ENCODE measurements at places on chromosomes 12 and 14.
A peak's percentile ranks its signal among the peaks of the same experiment; 100 is the strongest.

DNA sequence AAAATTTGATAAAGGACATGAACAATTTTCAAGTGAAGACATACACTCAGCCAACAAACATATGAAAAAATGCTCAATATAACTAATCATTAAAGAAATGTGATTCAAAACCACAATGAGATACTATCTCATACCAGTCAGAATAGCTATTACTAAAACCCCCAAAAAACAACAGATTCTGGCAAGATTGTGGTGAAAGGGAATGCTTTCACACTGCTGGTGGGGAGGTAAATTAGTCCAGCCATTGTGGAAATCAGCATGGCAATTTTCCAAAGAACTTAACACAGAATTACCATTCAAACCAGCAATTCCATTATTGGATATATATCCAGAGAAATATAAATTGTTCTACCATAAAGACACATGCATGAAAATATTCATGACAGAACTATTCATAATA is 18.7 kb upstream of the TAS2R14 start:
- DNase-seq = no peak

DNA sequence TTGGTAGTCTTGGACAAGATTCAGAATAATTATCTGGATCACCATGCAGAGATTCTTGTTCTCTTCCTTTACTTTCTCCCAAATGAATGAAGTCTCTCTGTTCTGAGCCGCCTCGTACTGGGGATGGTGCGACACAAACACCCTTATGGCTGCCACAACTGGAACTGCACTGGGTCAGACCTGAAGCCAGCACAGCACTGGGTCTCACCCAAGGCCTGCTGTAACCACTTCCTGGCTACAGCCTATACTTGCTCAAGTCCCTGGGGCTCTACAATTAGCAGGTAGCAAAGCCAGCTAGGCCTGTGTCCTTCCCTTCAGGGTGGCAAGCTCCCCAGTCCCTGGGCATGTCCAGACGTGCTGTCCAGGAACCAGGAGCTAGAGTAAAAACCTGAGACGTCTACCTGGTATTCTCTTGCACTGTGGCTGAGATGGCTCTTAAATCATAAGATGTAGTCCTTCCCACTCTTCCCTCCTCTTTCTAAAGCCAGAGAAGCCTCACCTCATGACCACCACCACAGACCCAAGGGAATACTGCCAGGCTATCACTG is 27.6 kb downstream of the IFNG start:
- no peak for DNase-seq

GRCh38 chr12:124401704-124402221 is 106.9 kb downstream of the RFLNA start:
- DNase-seq = no peak

DNA sequence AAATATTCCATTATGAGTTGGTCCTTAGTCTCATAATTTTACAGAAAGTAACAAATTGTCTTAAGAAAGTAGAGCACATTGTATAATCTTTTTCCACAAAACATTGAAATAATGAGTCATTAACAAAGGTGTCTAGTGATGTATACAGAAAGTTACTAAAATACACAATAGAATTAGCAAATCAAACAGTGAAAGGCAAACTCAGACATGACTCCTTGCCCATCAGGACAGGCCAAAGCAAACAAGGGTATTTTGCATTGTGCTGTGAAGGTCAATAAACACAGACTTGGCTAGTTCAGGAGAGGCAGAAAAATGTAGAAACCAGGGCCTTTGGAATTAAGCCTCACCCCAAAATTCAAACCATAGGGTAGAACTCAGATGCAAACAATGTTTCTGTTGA is 37.3 kb downstream of the SIX4 start:
- no peak for DNase-seq

- DNase-seq = no peak
Measured at GRCh38 chr14:88935083-88935482, 110.6 kb downstream of the TTC8 start.

DNA sequence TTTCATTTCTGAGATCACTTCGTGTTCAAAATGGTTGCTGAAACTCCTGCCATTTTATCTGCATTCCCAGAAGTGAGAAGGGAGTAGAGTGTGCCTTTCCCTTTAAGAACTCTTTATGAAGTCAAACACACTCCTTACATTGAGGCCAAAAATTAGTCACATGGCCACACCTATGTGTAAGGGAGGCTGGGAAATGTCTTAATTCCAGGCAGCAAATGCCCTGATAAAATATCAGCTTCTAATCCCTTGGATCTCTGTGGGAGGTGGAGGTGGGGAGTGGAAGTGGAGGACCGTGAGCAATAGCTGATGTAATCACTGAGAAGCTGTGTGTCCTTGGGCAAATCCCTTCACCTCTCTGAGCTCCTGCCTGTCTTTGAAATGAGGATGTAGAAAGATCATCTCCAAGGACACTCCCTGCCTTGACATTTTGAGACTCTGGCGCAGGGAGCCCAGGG is 22.7 kb upstream of the ANKRD9 start:
- no peak for DNase-seq

GRCh38 chr12:130934753-130935152 is 19.0 kb upstream of the ADGRD1 start:
- DNase-seq = no peak

DNA sequence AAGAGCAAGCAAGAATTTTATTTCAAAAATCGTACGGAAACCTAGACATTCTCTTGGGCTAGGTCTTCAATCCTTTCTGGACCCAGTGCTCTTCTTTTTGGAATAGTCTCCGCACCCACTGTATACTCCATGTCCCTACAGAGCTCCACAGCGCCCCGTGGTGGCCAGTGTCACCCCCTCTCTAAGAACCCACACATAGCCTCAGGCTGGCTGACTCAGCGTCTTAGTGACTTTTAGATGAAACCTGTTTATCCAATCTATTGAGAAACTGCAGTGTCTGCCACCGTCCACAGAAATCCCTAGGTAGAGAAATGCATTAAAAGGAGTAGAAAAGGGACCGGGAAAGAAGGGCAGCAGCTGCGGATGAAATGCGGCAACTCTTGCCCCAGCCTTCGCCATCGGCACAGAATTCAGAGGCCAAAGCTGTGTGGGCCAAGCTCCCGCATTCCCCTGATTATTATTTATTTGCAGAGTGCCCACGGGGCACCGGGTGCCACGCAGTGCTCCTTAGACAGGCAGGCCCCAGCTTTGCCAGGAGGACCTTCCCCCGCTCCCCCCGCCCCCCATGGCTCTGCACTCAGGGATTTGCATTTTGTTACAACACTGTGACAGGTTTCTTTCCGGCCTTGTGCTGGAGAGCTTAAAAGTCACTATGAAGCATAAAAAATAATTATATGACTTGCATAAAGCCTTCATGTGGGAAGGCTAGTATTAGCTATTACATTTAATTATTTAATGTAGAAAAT is 170.1 kb upstream of the FKBP4 start:
- DNase-seq = no peak

GRCh38 chr14:29892327-29892726 is 35.3 kb downstream of the PRKD1 start:
- DNase-seq = no peak

GRCh38 chr14:86826661-86827060 is 1166.3 kb downstream of the GALC start:
- no peak for DNase-seq

DNA sequence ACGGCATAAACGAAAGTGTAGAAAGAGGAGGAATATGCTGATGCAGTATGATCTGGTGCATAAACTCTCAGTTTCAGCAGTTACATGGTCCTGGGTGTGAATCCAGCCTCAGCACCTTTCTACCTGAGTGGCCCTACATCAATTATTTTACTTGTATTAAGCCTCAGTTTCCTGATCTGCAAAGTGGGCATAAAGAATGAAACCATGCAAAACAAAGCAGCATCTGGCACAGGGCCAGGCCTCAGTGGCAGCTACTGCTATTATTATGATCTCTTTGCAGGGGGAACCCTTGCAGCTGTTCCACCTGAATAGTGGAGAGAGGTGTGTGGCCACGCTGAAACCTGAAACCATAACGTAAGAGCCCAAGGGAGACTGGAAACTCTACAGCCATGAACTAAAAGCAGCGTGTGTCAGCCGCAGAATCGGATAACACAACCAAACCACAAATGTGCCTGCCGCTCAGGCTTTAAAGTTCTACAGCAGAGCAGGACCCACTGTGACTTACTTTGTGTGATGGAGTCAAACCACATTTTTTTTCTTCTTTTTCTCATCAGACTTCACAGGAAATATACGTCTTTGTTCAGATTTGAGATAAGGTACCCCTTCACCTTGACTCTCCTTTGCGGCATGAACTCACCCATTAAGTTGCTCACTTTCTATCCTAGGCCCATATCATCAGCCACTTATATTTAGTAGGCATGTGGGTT is 29.2 kb upstream of the FOS start:
- peak; percentile 42 for DNase-seq

GRCh38 chr14:36091096-36091495 is 85.4 kb downstream of the PTCSC3 start:
- peak; percentile 84 for DNase-seq

GRCh38 chr12:128637642-128638606 is 185.8 kb downstream of the SLC15A4 start:
- DNase-seq = peak; percentile 17

GRCh38 chr14:62253171-62253570 is 491.0 kb downstream of the SNAPC1 start:
- no peak for DNase-seq

DNA sequence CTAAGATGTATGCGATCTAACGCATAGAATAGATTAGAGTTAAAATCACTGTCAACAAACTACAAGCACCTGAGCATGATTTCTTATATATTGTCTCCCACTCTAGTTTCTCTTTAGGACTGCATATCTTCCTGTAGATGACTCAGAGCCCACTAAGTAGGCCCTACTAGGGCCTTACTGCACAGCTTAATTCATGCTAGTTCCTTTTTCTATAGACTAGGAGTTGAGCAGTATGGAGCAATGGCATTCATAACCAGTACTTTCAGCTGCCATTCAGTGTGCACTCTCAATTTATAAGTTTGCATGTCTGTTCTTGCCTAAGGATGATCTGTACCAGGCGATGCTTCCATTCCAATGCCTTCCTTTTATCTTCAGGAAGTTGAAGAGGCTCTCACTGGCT is 103.5 kb downstream of the METTL25 start:
- no peak for DNase-seq

GRCh38 chr12:76446090-76446489 is 97.9 kb upstream of the BBS10 start:
- DNase-seq = no peak

DNA sequence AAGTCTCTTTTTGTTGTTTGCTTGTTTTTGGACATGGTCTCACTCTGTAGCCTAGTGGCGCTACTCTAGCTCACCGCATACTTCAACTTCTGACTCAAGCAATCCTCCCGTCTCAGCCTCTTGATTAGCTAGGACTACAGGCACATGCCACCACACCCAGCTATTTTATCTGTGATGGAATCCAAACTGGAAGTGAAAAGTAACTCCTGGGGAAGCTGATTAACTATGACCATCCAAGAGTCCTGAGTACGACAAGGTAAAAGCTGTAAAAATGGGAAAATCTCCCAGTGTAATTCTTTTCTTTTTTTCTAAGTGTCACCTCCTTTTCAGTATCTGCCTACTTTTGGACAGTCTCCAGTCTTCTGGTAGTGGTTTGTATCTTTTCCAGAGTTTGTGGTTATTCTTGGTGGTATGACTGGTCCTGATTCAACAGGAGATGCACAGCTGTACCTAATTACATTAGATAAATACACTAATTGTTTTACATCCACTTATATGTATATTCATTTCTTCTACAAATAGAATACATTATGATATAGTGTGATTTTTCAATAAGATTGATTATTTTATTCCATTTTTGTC is 97.8 kb downstream of the SLC6A15 start:
- no peak for DNase-seq

GRCh38 chr12:117878605-117879004 is 90.2 kb downstream of the KSR2 start:
- no peak for DNase-seq

DNA sequence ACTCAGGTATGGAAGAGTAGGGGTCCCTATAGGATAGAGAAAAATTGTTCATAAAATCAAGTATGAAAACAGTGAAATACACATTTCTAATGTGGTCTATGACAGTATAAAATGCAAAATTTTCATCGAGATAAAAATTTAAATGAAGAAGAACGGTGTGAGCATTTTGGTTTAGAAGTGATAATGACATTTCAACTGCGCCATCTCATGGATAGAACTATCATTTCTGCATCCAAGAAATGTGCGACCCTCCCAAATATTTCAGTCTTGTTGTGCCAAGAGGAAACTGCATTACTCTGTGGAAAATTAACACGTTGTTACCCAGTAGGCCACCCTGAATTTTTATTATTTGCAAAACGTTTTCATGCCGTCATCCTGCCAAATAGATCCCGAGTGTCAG is 108.8 kb downstream of the CRACR2A start:
- DNase-seq = no peak

- no peak for DNase-seq
Measured at GRCh38 chr12:54159140-54159539, 29.6 kb downstream of the SMUG1 start.

DNA sequence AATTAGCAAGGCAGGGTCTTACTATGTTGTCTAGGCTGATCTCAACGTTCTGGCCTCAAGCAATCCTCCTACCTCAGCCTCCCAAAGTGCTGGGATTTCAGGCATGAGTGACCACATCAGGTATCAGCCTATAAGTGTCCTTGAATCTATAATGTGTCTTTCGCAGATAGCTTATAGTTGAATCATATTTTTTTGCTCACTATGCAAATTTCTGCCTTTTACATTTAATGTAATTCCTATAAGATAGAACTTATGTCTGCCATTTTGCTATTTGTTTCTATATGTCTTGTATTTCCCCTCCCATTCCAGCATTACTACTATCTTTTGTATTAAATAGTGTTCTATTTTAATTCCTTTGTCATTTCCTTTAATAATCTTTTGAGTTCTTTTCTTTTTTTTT is 10.5 kb upstream of the ATF7 start:
- no peak for DNase-seq

GRCh38 chr12:82223426-82223825 is 134.8 kb downstream of the CCDC59 start:
- DNase-seq = no peak

- no peak for DNase-seq
Measured at GRCh38 chr12:65881965-65882413, 57.7 kb downstream of the HMGA2 start.

- no peak for DNase-seq
Measured at GRCh38 chr14:79573486-79573885, 637.8 kb downstream of the DIO2 start.

GRCh38 chr14:97393244-97393643 is 596.1 kb downstream of the VRK1 start:
- no peak for DNase-seq

- no peak for DNase-seq
Measured at GRCh38 chr12:66302827-66303169, 505 bp downstream of the HELB start.

GRCh38 chr12:124474709-124475108 is 92.7 kb downstream of the NCOR2 start:
- no peak for DNase-seq

GRCh38 chr14:103138301-103139131 is 15.3 kb downstream of the TNFAIP2 start:
- DNase-seq = no peak

Measured in NCI-H2029 treated with DMSO at 0.1 percent for 48 hours (cell line).